ENCODE measurements at places on chromosomes 16 and 17.

GRCh38 chr17:38724337-38724988, 5.7 kb upstream of the CISD3 start:
- no peak for DNase-seq

- DNase-seq, result no peak
These were observed 41.9 kb upstream of the NSRP1 start for GRCh38 chr17:30074730-30075129.

- DNase-seq, result no peak
These were observed 185.9 kb downstream of the CDK5R1 start for GRCh38 chr17:32672711-32673110.

DNA sequence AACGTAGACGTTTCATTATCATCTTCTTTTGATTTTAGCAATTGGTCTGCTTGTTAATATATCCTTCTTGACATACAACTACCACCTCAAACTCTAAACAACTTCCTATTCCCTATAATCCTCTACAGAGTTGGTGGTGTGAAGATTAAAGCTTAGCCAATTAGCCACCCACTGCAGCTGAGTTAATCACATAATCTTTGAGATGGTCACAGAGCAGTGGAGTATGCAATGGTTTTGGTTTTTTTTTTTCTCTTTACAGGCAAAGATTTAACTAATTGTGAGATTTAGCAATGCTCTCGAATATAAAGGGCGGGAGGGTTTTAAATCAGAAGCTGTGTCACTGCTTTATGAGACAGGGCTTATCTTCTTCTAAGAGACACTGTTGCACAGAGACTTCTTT, 37.0 kb downstream of the STX8 start:
- no peak for DNase-seq

DNA sequence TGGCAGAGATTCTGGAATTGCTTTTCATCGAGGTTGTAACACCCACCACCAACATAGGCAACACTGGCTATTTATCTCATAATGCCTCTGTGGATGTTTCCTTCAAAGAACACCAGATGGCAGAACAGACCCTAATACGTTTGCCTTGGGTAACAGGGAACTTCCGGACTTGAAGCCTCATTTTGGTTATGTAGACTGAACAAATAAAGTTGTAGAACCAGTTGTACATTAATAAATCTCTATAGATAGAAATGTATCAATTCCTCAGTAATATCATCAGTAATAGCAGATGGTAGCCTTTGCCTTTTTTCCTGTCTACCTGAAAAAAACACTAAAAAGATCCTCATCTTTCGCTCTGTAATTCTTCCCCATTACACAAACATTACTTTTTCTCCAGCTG, 25.9 kb upstream of the APOH start:
- DNase-seq, result peak; percentile 11

DNA sequence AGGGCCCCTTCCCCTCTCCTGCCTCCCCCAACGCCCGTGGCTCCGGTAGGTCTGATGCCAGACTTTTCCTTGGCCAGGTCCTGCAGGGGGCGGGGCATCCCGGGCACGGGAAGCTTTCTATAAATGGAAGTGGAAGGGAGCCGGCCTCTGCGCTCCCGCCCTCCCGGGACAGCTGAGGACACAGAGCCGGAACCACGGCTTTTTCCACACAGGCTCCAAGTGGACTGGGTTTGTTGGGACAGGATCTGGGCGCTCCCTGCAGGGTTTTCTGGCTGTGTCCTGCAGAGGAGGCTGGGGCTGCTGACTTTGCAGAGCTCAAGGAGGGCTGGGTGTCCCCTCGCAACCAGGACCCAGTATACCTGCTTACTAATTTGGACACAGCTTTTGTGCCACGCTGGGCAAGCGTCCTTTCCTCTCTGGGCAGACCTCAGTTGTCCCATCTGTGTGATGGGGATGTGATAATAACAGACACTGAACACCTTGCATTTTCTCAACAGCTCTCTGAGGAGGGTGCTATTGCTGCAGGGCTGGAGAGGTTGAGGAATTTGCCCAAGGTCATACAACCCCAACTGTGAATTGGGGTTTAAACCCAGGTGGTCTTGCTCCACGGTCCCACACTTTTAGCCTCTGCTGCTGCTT, 1.8 kb downstream of the TNS4 start:
- no peak for DNase-seq

- peak; percentile 2 for DNase-seq
These were observed 103.3 kb downstream of the METRNL start for GRCh38 chr17:83182620-83183101.

GRCh38 chr16:79672524-79672923, 72.0 kb upstream of the MAF start:
- no peak for DNase-seq

GRCh38 chr17:77610972-77611521, 347.5 kb upstream of the TNRC6C start:
- DNase-seq, result no peak

Measured in activated naive CD4-positive, alpha-beta T cell treated with anti-CD3 and anti-CD28 coated beads, Interleukin-2, amount 50 U/mL, for 16 hours (primary cell).